ENCODE measurements at places on chromosomes 7 and 10.

DNA sequence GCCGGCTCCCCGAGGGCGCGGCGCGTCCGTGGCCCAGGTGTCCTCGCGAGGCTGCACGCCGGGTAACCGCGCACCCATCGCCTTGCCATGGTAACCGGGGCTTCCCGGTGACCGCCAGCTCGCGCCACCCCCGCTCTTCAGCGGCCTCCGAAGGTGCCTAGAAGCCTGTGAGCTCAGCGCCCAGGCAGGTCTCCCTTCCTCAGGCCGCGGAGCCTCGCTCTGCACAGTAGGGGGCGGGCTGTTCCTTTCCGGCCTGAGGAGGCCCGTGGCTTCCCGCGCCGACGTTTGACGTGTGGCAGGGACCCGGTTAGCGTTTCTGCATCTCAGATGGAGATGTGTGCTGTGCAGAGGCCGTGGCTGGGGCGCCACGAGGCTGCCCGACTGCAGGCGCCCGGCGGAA lies 117.1 kb downstream of the DYNC2I1 start:
- peak; percentile 74 for DNase-seq

GRCh38 chr10:78476844-78477243 lies 443.2 kb downstream of the RPS24 start:
- no peak for DNase-seq

DNA sequence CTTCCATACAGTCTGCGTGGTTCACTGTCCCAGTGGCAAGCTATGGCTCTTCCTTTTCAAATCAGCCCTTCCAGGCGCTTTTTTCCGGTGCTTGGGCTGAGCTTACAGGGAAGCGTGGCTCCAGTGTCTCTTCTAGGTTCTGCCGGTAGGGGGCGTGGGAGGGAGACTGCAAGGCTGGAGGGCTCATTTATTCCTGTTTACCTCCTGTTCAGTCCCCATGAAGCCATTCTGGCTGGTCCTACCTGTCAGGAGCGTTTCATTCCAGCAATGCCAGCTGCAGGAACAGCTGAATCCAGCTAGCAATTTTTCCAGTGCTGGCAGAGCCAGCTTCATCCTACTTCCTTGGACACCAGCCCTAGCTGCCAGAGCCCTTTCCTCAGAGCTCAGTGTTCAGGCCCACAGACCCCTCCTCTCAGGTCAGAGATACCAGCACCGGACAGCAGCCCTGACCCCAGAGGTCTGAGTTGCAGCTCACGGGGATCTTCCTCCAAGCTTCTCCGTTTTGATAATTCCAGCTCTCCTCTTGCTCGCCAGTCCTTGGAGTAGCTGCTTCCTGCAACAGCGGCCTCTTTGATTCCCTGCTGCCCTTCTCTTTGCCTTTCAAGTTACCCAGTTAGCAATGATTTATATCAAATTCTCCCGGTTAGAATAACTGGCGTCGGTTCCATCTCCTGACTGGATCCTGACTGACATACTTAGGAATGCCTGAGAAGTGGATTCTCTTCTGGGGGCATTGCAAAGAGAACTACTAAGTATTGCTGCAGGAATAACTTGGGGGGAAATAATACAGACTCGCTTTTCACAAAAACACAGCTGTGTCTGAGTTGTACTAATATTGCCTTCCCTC lies 129.8 kb downstream of the FRMD4A start:
- peak; percentile 2 for DNase-seq

- DNase-seq = no peak
These were observed 100.0 kb upstream of the KCNMA1 start for GRCh38 chr10:77737608-77738007.

GRCh38 chr7:2646680-2647571 lies 15.1 kb downstream of the TTYH3 start:
- no peak for DNase-seq

- no peak for DNase-seq
These were observed 123.0 kb downstream of the IDE start for GRCh38 chr10:92450896-92451295.

- DNase-seq = no peak
These were observed 81.0 kb downstream of the RNF216 start for GRCh38 chr7:5700391-5700985.

DNA sequence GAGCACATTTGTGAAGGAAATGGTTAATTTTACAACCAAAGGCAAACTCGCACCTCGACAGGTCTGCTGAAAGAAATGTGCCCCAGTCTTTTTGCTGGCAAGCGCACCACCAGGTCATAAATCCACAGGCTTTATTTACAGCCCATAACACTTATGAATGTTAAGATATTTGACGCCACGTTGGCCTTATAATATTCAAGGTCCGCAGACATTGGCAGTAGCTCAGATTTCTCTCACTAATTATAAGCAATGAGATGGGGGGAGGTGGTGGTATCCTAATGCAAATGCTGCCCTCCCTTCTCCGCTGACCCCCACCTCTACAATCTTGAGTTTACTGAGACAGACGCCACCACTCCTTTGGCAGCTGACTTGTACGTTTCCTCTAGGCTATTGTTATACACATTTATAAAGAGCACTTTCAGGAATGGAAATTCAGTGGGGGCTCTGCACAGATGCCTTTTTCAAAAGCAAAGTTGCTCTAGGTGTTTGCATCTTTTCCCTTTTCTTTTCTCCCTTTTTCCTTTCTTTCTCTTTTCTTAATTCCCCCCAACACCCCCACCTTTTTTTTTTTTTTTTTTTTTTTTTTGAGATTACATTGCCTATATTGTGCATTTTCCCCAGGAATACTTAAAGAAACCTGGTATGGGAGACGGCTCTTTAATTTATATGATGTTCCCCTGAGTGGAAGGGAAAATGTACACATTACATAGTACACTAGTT lies 6.7 kb downstream of the TCF7L2 start:
- DNase-seq = no peak

DNA sequence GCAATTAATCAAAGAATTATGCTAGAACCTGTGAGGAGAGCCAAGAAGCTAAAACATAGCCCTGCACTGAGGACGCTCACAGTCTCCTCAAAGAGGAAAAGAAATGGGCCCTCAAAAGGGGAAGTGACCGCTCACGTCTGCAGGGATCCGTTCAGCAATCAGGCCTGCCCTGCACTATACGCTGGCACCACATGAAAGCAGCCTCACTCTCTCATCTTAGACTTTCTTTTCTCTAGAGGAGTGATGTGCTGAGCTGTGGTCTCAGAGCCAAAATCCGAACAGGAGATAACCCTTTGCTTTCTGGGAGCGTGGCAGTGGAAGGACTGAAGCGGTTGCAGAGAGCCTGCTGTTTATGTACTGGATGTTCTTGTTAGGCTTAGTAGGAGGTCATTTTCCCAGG lies 6.3 kb upstream of the IL2RA start:
- DNase-seq = no peak

GRCh38 chr7:69199661-69200060 lies 398.6 kb upstream of the AUTS2 start:
- DNase-seq = no peak

GRCh38 chr10:114967071-114967470 lies 29.1 kb downstream of the TRUB1 start:
- DNase-seq = no peak

DNA sequence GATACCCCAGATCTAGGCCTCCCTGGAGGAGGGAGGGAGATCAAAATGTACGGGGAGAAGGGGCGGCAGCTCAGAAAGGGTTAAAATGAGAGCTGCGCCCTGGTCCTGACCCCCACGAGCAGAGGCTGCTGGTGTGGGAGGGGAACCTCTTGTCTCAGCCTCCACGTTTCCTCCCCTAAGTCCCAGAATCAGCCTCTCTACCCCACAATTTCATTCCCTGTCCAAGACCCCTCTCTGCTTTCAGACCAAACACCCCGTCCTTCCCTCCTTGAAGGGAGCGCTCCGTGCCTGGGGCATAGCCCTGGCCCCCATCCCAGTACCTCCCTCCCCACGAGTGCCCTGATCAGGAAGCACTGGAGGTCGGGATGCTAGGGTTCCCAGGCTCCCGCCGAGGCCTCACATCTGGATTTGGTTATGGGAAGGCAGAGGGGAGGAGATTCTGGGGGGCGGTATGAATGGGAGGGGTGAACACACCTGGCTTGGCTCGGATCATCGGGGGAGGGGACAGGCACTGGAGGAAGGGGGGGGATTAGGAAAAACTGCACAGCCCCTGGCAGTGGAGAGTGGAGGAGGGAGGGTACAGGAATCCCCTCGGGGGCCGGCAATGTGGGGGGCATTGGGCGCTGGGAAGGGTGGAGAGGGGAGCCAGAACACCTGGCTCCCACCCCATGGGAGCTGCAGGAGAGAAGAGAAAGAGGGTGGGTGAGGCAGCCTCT lies 2.7 kb downstream of the EPHB4 start:
- no peak for DNase-seq

- no peak for DNase-seq
These were observed 38.1 kb downstream of the LDB3 start for GRCh38 chr10:86706401-86706841.

DNA sequence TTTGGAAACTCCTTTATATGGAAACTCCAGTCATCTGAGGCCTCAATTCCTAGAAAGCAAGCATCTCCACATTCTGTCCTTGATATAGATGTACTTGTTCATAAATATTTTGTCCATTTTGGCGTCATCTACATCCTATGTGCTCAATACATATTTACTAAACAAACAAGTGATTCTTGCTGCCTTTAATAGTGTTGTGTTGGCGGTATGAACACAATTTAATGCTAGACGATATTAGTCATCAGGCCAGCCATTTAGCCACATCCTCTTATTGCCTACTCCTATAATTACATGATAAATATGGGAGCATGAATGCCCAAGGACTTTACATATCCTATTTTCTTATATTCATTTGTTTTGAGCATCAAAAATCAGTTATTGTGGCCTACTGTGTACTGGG lies 18.5 kb upstream of the IFRD1 start:
- DNase-seq = no peak

DNA sequence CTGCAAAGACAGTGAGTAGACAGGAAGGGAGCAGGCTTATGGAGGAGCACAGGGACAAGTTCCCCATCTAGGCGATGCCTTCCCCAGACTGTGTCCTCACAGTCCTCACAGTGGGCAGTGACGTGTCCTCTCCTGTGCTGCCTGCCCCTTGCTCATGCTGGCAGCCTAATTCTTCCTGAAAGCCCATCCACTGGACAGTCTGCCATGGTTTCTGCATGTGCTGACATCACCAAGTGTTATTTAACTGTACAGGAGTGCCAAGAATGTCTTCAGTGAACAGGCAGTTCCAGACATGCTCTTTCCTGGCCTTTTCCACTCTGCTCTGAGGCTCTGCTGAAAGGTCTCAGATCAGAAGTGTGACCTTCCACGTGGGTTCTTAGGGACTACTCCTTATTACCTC lies 54.1 kb downstream of the ZNF248 start:
- no peak for DNase-seq

DNA sequence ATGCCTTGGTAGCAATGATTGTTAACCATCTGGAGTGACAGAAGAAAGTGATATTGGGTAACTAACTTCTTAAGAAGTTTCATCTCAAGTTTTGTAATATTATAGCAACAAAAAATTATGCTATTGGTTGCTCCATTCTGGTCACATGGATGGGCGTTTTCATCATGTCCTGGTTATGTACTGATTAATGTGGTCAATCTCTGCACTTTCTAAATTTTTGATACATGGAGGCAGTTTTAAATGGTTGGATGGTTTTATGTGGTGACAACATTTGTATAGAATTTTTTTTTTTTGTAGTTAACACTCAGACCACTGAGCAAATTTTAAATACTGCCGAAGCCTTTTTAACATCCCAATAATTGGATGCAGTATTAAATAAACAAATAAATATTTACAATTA lies 55.2 kb upstream of the CCAR1 start:
- no peak for DNase-seq

- no peak for DNase-seq
These were observed 243.6 kb downstream of the SKIDA1 start for GRCh38 chr10:21281765-21282484.

DNA sequence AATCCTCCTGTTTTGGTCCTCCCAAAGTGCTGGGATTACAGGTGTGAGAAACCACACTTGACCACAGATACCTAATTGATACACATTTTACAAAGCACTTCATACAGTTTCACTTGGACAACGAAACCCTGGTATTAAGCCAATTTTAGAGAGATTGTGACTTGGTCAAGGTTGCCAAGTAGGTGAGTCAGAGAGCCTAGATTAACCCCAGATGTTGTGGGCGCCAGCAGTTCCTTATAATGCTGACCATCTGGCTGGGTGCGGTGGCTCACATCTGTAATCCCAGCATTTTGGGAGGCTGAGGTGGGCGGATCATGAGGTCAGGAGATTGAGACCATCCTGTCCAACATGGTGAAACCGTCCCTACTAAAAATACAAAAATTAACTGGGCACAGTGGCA lies 4.9 kb upstream of the PHKG1 start:
- DNase-seq = no peak

DNA sequence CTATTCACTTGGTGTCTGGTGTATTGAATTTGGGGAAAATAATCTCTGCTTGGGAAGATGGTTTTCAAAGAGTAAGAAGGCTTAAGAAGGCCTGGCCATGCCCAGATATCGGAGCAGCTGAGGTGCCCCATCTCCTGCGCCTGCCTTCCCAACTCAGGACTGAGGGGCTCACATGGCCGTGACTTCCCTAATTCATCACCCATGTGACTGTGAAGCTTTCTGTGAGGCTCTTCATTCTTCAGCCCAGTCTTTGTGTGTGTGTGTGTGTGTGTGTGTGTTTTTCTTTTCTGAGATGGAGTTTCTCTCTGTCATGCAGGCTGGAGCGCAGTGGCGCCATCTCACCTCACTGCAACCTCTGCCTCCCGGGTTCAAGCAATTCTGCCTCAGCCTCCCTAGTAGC lies 53.2 kb downstream of the PROSER2 start:
- DNase-seq = no peak

GRCh38 chr7:108142675-108143259 lies 12.6 kb upstream of the LAMB4 start:
- DNase-seq = no peak

DNA sequence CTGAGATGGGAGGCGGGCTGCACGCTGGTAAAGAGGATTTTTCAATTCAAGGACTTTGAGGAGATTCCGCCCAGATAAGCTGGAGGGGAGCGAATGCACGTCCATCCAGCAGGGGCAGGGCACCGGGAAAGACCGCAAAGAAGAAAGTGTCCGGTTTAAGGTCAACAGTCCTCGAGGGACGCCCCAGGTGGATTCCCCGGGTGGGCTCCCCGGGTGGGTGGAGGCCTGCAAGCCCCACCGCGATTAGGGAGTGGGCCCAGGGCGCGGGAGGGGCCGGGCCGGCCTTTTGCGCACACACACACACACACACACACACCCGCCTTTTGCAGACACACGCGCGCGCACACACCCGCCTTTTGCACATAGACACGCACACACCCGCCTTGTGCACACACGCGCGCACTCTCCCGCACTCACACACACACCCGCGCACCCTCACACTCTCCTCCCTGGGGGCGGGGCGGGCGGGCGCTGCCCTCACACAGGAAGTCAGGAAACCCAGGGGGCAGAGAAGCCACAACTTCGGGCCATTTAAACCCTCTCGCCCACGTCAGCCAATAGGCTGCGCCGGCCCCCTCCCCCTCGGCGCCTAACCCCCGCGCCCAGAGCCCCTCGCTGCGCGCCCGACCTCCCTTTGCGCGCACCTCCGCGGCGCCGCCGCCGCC lies 615 bp downstream of the ARHGAP12 start:
- peak; percentile 1 for DNase-seq

GRCh38 chr10:69879634-69880257 lies 78.0 kb downstream of the COL13A1 start:
- DNase-seq = no peak

GRCh38 chr10:930625-931325 lies 730 bp downstream of the LARP4B start:
- no peak for DNase-seq

GRCh38 chr7:111840528-111840927 lies 278.2 kb upstream of the IMMP2L start:
- DNase-seq = no peak

GRCh38 chr10:112570585-112570984 lies 123.6 kb downstream of the VTI1A start:
- no peak for DNase-seq

- no peak for DNase-seq
These were observed 2.0 kb downstream of the DBNL start for GRCh38 chr7:44046321-44047061.
